ENCODE measurements at places on chromosomes 12 and 14.
A peak's percentile ranks its signal among the peaks of the same experiment; 100 is the strongest.

DNA sequence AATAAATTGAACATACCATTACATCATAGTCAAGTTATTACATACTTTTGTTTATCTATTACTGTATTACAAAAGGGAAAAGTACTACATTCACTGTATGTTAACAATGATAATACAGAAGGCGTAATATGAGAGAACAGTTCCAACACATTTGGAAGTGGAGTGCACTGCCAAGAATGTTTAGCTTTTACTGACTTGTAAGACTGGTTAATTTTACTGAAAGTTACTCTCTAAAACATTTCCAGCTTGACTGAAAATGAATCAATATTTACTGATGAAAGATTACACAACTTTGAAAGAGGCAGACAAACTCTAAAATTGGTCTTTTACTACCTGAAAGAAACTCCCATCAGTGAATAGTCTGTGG lies 728.5 kb downstream of the FSCB start:
- DNase-seq: no peak

DNA sequence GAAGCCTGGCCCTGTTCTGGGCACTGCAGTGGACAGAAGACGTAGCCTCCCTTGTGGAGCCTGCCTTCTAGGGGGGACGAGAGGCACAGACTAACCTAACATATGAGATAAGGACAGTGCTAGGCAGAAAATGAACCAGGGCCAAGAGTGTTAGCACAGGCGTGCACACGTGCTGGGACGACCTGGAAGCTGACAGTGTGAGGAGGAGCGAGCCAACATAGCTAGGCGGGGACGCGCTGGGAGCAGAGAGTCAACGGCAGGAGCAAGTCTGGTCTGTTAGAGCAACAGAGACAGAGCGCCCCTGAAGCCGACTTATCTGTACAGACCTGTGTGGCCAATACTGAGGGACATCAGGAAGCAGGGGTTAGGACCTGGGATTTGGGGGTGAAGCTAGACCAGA lies 8.0 kb downstream of the PXMP2 start:
- no peak for DNase-seq

DNA sequence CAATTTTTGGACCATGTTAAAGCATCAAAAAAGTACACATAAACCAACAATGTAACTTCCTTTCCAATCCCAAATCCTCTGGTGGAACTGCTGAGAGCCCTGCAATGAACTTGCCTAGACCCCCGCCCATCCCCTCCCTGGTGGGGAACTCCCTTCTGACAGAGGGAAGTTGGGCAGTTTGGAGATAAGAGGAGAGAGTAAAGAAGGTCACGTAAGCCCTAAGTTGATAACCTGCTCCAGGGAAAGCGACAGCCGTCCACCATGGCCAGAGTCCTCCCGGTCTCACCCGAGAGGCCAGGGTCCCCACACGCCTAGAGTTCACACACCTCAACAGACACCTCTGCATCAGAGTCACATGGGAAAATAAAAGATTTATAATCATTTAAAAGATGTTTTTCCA lies 138.7 kb downstream of the EGLN3 start:
- no peak for DNase-seq

- no peak for DNase-seq
These were observed 174.8 kb downstream of the EFCAB11 start for GRCh38 chr14:89779707-89780106.

DNA sequence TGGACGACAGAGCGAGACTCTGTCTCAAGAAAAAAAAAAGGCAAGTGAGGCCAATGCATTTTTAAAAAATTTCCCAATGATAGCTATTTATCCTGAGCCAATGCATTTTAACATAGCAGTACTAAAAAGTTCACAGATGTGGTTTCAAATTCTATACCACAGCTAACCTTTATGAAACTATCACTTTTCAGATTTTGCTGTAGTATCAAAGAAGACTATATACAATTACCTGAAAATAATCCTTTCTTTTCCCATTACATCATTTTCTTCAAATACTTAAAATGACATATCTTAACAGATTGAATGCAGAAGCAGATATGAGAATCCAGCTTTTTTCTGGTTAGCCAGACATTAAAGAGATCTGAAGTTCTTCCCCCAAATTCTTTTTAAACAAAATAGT lies 13.2 kb downstream of the ATF7 start:
- DNase-seq: no peak

- no peak for DNase-seq
These were observed 62.9 kb downstream of the GCH1 start for GRCh38 chr14:54839701-54840119.

DNA sequence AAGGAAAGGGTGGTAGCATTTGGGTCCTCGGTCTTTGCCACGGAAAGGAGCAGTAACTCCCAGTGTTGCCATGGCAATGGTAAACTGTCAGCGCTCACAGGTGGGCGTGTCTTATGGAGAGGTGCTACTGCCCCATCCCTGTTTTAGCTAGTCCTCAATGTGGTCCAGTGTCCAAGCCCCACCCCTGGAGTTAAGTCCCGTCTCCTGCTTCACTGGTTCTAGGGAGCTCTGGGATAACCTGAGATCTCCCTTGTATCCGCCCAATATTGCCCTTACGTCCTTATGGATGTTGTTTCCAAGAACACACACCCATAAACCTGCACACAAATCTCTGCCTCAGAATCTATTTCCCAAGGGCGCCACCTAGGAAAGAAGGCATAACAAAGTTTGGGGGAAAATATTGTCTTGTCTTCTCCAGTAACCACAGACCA lies 64.2 kb downstream of the SPRING1 start:
- no peak for DNase-seq

GRCh38 chr12:89280833-89281538 lies 71.3 kb downstream of the DUSP6 start:
- DNase-seq: no peak

GRCh38 chr14:97329701-97330100 lies 532.5 kb downstream of the VRK1 start:
- DNase-seq: no peak

GRCh38 chr14:30849983-30850382 lies 24.4 kb upstream of the COCH start:
- DNase-seq: no peak

GRCh38 chr14:70827752-70828151 lies 18.4 kb upstream of the MAP3K9 start:
- DNase-seq: no peak

- DNase-seq: no peak
These were observed 55.9 kb upstream of the TSPAN11 start for GRCh38 chr12:30870491-30871265.

DNA sequence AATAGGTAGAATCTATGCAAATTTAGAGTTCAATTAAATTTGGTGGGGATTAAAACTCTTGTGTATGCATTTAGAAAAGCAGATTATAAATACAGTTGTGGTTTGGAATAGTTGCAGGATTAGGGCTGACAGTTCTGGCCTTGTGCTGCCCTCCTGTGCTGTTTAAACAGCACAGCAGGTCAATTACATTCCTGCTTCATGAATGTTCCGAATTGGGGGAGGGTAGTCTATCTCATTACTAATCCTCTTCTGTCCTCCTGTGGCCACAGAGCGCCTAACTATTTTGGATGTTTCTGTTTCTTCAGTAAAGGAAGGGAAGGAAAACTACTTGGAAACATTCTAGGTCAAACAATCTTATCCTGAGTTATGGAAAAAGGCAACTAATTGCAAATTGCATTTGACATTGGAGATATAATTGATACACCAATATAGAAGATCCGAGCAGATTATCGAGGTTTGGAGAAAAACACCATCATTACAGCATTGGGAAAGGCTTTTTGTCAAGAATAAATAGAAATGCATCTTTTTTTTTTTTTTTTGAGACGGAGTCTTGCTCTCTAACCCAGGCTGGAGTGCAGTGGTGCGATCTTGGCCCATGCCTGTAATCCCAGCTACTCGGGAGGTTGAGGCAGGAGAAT lies 8.7 kb upstream of the GPR19 start:
- DNase-seq: peak; percentile 95

DNA sequence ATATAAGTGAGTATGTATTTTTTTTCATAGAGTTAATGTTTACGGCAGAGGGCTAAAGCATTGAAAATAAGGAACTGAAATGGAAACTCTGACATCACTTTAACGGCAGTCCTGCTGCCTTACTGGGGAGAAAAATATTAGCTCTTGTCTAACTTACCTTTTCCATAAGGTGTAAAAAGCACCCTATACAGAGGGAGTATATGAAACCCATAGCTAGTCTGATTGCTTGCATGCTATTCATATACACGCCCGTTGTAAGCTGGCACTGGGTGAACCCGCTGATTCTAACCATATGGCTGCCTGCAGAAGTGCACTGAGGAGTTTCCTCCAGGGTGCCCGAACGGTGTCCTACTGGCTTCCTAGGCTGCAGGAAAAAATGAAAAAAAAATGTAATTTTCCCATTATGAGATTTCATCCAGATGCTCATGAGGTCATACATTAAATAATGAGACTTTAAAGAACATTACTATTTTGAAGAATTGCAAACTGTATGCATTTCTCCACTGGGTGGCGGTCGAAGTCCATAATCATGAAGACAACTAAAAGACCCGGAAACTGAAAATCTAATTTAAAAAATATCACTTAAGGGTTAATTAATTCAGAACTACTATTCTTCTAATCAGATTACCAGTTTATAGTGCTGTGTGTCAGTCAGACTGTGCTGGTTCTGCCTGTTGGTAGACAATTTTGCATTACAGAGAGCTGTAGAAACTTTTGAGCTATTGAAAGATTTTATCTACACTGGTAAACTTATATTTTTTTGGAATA lies 144.7 kb downstream of the ALX1 start:
- peak; percentile 50 for DNase-seq

DNA sequence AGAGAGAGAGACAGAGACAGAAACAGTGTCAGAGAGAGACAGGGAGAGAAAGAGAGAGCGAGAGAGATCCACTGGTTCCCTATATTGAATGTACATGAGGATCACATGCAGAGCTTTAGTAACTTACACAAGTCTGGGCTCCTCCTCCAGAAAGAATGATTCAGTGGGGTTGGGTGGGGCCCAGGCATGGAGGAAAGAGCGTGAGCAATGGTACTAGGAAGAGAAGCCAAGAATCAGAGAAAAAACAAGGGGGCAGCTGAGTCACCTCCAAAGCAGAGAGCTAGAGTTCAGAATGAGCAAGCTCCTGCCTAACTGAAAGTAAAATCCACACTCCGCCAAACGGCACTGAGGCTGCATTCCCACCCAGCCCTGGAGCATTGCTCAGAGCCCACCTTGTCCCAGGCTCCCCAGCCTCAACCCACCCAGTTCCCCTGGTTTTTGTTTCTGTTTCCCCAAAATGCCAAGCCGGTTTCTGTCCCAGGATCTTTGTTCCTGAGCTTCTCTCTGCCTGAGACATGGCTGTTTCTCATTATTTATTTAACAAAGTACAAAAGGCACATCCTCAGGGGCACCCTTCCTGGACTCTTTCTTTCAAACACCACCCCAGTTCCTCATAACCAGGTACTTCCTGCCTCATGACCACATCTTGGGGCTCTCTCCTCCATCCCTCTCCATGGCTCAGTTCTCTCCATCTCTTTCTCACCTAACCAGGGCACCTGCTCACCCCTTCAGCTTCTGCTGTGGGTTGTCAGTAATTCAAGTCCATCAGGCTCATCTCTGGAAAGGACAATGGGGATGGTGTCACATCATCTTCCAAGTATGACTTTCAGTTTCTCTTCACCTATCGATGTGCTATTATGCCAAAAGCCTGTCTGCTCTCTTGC lies 670.3 kb upstream of the TBX3 start:
- DNase-seq: peak; percentile 95

Data from RKO (cell line).